ENCODE measurements at places on chromosomes 4 and X.

DNA sequence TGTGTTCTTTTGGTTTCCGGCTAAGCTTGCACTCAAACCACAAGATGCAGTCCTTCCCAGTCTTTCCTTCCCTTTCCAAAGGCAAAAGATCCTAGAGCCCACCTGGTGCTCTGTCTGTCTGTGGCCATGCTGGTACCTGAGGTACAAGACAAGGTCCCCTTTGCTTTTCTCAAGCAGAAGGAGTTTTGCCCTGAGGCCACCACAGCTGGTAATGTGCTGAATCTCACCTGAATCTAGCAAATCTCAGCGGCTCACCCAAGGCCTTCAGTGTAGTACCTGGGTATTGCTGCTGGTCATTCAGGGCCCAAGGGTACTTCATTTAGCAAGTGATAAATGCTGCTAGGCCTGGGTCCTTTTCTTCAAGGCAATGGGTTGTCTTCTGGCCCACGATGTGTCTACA lies 20.5 kb upstream of the KLF8 start:
- no peak for DNase-seq

DNA sequence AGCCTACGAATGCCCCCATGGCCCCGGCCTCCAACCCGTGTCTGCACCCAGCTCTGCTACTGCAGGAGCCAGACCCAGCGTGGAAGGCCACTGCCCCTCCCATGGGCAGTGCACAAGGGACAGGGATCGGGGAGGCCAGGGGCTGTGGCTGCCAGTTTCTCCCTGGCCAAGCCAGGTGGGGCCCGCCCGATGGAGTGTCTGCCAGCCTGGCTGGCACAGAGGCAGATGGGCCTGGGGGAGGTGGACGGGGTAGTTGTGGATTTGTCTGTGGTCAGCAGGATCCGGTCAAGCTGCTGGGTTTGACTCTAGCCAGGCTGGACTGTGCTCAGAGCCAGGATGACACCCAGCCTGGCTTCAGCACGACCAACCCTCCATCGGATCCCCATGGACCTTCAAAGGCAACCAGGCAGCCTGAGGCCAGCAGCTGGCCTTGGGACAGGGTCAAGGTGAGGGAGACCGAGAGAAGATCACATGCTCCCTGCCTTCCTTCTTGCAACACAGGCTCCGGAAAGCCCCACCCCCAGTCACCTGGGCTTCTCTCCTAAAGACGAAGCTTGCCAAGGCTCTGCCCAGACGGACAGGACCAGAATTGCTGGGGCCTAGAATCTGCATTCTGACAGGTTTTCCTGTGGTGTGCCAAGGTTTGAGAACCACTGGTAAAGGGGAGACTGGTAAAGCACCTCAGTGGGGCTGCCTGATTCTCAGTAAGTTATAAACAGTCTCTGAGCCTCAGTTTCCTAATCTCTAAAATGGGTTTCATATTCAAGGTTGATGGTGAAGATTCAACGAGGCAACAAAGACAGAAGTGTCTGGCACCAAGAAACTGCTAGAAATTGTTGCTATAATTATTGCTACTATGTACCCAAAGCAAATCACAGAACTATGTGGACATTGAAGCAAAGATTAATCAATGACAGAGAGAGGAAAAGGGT lies 78.6 kb downstream of the PPP2R2C start:
- DNase-seq = no peak

GRCh38 chrX:141917801-141918200 lies 14.1 kb downstream of the MAGEC1 start:
- DNase-seq = no peak

- no peak for DNase-seq
These were observed 79.9 kb downstream of the AASDH start for GRCh38 chr4:56307423-56307822.

- DNase-seq = no peak
These were observed 76.7 kb upstream of the SLC4A4 start for GRCh38 chr4:71262161-71262560.

DNA sequence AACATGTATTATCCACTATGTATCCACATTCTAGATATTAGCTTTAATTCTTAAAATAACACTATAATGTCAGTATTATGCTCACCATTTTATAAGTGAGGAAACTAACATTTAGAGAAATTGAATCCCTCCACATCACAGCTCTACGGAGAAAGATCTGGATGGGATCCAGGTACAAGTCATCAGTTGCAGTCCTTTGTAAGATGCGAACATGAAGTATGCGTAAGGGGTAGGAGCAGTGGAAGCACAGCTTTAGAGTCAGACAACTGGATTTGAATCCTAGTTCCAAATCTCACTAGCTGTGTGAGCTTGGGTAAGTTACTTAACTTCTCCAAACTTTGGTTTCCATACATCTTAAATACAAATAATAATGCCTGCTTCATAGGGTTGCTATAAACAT lies 162.5 kb downstream of the ATP10D start:
- no peak for DNase-seq
